ENCODE measurements at places on chromosomes 4 and X. TPM values are rescaled to one million over a fixed set of nuclear protein-coding genes. Genes with fewer than 3 reads are reported as not detected.

The TDO2 gene
- not detected for total RNA-seq

The RBM46 gene
- 0.53 TPM for total RNA-seq

The CSAG1 gene
- not detected for total RNA-seq

The MAML3 gene
- total RNA-seq: 0.79 TPM

The ADAM29 gene
- total RNA-seq: not detected

The SERTM2 gene
- total RNA-seq: under 0.01 TPM

The ARAP2 gene
- 46.3 TPM for total RNA-seq

The SPANXA1 gene
- total RNA-seq: not detected

The ZNF630 gene
- 2.0 TPM for total RNA-seq

The SLITRK2 gene
- total RNA-seq: not detected

The GC gene
- total RNA-seq: not detected

The ARL9 gene
- total RNA-seq: under 0.01 TPM

The MAGED4 gene
- total RNA-seq: 0.26 TPM

The CAPN6 gene
- not detected for total RNA-seq

The TCEAL2 gene
- total RNA-seq: not detected

The DCX gene
- not detected for total RNA-seq

The MAGEB17 gene
- not detected for total RNA-seq

The HSFX1 gene
- 0.53 TPM for total RNA-seq

The MCF2 gene
- total RNA-seq: 0.13 TPM

The MAGEB2 gene
- not detected for total RNA-seq

The TRO gene
- total RNA-seq: not detected

The SMARCA1 gene
- total RNA-seq: 5.6 TPM

The TMEM187 gene
- 4.0 TPM for total RNA-seq

The ADD1 gene
- 71.9 TPM for total RNA-seq

The RENBP gene
- total RNA-seq: 10.3 TPM

The GJB1 gene
- total RNA-seq: not detected

The GAGE12H gene
- not detected for total RNA-seq

The ARAF gene
- total RNA-seq: 9.2 TPM

The FHDC1 gene
- total RNA-seq: 0.53 TPM

The CD99L2 gene
- 10.8 TPM for total RNA-seq

The MBNL3 gene
- total RNA-seq: 4.7 TPM

The ITM2A gene
- 1.8 TPM for total RNA-seq

The CCDC149 gene
- 4.2 TPM for total RNA-seq
